ENCODE measurements at places on chromosomes 16 and 17.
A peak's percentile ranks its signal among the peaks of the same experiment; 100 is the strongest.

GRCh38 chr17:64441772-64442540, 7.0 kb upstream of the MILR1 start:
- DNase-seq: no peak

GRCh38 chr16:49679095-49679494, 176.8 kb downstream of the ZNF423 start:
- no peak for DNase-seq

DNA sequence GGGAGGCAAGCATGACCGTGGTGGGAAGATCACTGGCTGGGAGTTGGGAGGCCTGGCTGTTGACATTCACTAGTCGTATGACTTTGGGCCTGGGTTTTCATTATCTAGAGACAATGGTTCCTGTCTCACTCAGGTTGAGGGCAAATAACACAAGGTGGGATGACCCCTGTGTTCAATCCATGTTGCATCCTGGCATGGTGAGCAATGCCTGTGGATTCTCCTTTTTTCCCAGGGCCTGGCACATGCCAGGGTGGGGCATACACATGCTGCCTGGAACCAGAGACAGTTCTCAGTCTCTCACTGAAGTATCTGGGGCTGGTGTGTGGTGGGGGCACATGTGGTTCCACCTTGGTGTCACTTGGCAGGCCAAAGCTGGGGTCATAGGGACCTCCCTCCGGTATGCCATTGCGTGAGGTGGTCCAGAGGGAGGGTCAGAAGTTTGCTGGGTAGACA, 5.4 kb downstream of the THRA start:
- no peak for DNase-seq

- DNase-seq: no peak
Measured at GRCh38 chr16:57314161-57314785, 29.8 kb upstream of the PLLP start.

DNA sequence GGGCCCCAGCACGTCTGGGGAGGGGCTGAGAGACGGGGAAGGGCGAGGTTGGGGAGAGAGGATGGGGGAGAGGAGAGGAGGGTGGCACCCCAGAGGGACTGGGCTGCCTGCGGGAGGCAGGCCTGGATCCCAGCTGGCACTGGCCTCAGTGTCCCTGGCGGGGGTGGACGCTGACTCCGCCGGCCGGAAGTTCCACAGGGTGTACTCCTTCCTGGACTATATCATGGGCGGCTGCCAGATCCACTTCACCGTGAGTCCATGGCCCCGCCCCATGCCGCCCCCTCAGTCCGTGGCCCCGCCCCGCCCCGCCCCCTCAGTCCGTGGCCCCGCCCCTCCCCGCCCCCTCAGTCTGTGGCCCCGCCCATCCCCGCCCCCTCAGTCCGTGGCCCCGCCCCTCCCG, 11.3 kb downstream of the CPNE7 start:
- DNase-seq: no peak

DNA sequence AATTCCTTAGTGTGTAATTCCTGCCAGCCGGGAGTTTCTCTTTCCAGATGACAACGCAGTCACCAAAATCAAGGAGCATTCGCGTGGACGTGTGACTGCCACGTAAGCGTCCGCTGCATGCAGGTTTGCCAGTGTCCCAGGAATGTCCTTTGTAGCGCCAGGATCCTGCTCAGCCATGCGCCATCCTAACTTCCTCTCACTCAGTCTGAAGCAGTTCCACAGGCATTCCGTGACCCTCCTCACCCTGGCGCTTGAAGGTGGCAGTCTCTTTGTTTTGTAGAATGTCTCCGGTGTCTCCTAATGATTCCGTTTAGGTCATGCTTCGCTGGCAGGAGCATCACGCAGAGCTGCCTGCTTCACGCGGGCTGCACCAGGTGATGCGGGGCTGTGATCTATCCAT, 88.6 kb downstream of the RPTOR start:
- DNase-seq: no peak

DNA sequence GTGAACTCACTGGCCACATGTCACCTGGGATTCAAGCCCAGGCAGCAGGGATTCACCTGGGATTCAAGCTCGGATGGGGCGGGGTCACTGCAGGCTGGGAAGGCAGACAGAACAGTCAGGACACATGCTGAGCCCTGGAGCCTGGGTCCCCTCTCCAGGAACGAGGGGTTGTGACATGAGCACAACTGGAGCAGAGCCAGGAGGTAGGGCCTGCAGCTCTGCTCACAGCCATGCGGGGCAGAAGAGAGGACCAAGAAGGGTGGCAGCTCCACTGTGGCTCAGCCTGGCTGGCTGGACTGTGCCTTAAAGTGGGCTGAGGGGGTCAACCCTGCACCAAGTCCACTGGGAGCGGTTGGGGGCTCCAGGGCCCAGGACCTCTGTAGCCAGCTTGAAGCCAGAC, 150.1 kb downstream of the RAB11FIP4 start:
- peak; percentile 32 for DNase-seq

DNA sequence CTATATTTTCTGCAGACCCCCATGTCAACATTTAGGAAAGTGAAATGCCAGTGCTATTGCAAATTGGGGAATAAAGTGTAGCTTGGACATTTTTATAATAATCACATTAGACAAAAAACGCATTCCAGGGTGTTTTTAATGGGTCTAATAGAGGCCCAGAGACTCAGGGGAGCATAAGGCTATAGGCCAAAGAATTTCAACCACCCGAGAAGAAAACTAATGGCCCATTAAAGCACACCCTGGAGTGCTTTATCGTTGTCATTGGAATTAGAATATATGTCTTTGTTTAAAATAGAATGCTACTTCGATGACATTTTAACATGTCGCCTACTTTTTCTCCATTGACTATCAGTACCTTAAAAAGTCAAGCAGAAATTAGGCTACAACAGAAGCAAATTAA, 414.1 kb upstream of the CDH8 start:
- DNase-seq: no peak

DNA sequence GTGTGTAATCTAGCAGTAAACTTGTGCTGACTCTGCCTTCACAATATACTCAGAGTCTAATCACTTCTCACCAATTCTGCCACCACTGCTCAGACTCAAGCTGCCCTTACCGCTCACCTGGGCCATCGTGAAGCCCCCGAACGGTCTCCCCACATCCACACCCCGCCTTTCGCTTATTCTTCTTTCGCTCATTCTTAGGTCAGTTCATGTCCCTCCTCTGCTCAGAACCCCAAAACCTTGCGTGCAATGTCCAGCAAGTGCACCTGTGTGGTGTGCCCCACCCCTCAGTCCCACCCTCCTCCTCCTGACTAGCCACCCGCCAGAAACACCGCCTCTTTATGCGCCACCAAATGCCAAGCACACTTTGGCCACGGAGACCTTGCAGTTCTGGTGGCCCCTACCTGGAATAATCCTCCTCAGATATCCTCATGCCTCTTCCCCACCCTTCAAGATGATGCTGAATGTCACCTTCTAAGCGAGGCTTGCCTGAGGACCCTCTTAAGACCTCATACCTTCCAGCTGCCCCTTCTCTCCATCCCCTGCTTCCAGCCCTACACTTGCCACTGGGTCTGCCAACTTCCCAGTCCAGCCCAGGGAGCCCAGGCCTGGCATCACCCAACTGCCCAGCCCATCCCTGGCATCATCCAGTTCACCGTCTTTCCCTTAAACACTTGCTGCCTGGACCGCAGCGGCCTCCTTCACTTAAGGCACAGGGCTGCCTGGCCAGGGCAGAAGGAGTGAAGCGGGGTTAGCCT, 34.3 kb upstream of the RBFOX3 start:
- peak; percentile 5 for DNase-seq

DNA sequence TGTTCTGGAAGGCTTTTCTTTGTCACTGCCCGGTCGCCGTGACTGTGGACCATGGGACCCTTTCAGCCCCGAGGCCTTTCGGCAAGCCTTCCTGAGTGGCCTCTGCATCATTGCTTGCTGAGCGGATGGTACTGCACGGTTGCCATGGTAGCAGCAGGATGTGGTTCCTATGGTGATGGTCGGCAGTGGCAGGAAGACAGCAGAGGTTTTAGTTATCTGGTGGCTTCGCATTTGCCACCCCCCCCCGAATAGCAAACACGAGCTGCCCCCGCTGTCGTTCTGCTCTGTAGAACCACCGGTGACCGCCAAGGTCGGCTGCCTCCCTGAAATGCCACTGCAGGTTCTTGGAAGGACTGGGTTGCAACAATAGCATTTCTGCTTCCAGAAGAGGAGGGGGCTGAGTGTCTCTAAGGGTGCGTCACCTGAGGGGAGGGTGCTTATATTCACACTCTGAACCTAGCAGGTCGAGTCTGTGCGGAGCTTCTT, 76.6 kb downstream of the CMIP start:
- no peak for DNase-seq

DNA sequence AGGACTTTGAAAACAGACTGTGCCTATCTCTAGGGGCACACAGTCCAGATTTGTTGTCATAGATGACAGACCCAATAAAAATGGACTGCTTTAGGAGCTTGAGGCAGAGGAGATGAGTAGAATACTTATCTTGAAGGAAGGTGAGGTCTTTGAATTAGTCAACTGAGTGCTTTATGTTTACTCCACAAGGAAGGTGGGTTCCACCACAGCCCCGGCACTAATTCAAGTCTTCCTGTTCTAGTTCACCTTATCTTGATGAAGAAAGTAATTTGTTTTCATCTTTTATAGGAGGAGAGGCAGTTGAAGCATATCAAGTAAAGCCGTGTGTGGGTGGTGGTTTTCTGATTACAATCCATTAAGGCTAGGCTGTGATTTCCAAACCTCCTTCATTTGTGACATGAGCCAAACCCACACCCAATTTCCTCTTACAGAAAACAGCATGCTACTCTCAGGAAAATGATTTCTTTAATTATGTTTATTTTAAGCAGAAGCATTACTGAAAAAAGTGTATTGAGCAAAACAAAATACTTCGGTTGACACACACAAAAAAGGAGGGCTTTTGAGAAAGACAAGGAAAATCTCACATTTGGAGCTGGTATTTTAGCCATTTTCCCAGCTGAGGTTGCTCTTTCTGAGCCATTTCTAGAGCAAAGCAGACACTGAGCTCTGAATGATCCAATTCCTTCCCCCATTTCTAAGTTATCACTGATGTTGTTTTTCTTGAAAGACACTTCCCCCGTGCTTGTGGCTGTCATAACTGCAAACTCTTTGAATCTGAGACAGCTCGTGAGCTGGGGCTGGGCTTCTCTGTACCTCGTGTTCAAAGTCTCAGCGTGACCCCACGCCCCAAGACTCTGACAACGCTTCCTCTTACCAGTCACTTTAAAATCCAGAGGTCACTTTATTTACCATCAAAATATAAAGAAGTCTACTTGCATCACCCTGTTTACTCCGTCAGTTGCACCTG, 35.4 kb downstream of the CDRT15 start:
- no peak for DNase-seq

GRCh38 chr17:45409659-45410076, 23.0 kb downstream of the ARHGAP27 start:
- no peak for DNase-seq

- DNase-seq: no peak
Measured at GRCh38 chr17:35377068-35377467, 3.6 kb upstream of the SLFN11 start.

DNA sequence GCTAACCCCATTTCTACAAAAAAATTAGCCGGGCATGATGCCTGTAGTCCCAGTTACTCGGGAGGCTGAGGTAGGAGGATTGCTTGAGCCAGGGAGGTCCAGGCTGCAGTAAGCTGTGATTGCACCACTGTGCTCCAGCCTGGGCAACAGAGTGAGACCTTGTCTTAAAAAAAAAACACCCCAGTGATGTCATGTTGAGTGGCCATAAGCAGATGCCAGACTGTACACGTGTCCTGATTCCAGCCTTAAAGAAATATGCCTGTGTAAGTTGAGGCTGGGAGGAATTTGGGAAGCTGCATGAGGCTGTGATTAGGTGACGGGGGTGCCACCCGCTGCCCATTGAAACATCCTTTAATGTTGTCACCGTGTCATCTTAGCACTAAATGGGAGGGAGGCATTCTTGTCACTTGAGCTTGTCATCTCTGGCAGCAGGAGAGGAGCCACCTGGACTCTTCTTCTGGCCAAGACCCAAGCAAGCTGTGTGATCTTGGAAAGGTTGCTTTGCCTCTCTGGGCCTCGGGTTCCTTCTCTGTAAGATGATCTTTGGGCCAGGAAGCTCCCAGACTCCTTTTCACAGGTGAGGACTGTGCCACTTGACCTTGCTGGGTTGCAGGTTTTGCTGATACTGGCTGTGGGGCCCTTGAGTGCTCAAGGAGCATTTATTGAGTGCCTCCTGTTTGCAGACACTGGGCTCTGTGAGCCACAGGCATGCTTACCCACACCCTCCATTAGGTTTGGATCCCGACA, 98.3 kb upstream of the CIBAR2 start:
- DNase-seq: no peak

DNA sequence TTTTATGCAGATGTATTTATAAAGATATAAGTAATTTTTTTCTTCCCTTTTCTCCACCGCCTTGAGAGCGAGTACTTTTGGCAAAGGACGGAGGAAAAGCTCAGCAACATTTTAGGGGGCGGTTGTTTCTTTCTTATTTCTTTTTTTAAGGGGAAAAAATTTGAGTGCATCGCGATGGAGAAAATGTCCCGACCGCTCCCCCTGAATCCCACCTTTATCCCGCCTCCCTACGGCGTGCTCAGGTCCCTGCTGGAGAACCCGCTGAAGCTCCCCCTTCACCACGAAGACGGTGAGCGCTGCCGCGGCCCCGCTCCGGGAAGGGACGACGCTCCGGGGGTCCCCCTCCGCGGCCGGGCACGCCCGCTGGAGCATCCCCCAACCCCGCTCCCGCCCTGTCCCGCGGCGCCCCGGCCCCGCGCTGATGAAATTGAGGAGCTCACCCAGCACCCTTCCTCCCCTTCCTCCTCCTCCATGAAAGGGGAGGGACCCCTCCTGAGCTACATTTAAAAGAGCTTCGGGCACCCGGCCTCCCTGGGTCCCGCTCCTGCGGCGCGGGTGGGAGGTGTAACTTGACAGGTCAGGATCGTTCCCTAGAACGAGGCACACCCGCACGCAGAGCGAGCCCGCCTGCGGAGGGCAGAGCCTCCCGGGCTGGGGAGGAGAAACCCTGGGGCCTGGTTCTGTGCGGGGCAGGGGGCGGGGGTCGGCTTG, 706 bp downstream of the HLF start:
- DNase-seq: peak; percentile 23

GRCh38 chr17:69858460-69858859, 216.6 kb upstream of the KCNJ16 start:
- DNase-seq: no peak

GRCh38 chr16:1812732-1813163, 13.9 kb downstream of the HAGH start:
- peak; percentile 70 for DNase-seq

Data from WTC11 (cell line).